ENCODE measurements at places on chromosomes 16 and 17.
A peak's percentile ranks its signal among the peaks of the same experiment; 100 is the strongest.

- DNase-seq, result no peak
These were observed 116.4 kb downstream of the HS3ST3A1 start for GRCh38 chr17:13485327-13485726.

DNA sequence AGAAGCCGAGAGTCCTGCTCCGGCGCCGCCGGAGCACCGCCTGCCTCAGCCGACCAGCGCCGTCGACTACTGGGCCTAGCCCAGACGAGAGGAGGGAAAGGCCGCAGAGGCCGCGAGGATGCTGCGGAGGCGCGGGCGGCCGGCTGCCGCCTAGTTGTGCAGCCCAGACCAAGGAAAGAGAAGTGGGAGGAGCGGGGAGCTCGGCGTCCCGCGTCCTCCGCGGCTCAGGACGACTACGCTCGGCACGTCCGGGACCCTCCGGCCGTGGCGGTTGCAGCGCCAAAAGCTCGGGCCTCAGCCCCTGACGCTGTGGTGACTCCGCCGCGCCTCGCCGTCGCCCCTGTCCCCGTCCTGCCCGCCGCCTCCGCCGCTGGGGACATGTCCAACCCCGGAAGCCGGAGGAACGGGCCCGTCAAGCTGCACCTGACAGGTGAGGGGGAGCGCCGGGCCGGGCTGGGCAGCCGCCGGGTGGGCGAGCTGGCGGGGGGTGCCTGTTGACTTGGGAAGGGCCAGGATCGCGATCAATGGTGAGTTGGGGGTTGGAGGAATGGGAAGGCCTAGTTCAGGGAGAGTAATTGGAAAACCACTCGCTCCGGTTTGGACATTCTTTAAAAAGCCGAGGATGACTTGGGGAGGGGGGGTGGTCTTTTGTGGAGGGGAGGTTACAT is 37.7 kb downstream of the RNF135 start:
- peak; percentile 78 for DNase-seq

- DNase-seq, result peak; percentile 97
These were observed 3.2 kb downstream of the CBX4 start for GRCh38 chr17:79835953-79836509.

GRCh38 chr17:61285526-61286320 is 113.9 kb upstream of the TBX2 start:
- DNase-seq, result peak; percentile 19

- no peak for DNase-seq
These were observed 264.1 kb downstream of the CBLN1 start for GRCh38 chr16:49017501-49017900.

GRCh38 chr16:57026778-57027062 is 37.4 kb downstream of the NLRC5 start:
- DNase-seq, result no peak

DNA sequence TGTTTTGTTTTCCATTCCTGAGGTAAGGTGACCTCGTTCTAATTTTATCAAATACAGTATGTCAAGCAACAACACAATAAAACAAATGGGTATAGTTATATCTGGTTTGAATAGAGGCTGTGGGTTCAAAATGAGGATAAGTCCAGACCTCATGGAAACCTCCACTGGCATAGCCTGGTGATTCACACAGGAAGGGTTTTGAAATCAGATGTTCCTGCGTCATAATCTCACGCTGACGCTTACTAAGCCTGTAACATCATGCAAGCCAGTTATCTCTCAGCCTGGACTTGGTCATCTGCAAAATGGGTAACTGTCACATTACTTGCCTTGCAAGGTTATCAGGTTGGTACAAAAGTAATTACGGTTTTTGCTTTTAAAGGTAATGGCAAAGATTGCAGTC is 1056.3 kb upstream of the EEF2KMT start:
- no peak for DNase-seq

GRCh38 chr16:67664871-67665270 is 1.7 kb downstream of the ENKD1 start:
- DNase-seq, result no peak

- peak; percentile 34 for DNase-seq
These were observed 1.3 kb downstream of the CAVIN1 start for GRCh38 chr17:42421507-42422338.

DNA sequence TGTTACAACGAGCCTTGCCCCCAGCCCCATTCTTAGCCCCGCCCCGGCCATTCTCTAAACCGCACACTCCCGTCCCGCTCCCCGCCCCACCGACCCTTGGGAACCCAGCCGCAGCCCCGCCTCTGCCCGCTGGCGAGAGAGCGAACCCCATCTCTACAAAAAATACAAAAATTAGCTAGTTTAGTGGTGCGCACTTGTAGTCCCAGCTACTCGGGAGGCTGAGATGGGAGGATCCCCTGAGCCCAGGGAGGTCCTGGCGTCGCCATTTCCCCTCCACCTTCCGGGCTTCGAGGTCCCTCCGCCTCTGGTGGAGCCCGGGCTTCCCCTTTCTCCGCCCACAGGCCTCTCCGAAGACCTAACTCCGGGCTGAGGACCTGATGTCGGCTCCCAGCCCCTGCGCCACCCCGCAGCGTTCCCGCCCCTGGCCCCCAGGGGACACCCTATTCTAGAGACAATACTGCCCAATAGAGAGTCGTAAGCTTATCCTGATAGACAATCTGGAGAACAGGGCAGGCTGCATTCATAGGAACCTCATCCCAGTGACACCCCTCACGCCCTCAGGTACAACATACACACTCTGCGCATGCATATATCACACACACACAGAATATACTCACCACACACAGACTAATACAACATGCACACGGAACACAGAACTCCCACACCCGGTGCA is 480 bp upstream of the PROCA1 start:
- DNase-seq, result peak; percentile 68

GRCh38 chr16:86372193-86372592 is 138.1 kb upstream of the FOXF1 start:
- no peak for DNase-seq

GRCh38 chr17:47076171-47076570 is 97.1 kb upstream of the RPRML start:
- no peak for DNase-seq

DNA sequence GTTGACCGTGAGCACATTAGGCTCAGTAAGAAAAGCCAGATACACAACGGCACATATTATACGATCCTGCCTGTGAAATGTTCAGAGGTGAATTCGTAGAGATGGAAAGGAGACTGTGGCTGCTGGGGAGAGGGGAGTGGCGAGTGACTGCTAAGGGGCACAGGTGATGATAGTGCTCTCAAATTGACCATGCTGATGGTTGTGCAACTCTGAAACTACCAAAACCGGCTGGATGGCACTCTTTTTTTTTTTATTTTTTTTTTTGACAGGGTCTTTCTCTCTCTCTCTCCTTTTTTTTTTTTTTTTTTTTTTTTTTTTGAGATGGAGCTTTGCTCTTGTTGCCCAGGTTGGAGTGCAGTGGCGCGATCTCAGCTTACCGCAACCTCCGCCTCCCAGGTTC is 8.1 kb upstream of the SEC14L5 start:
- no peak for DNase-seq

DNA sequence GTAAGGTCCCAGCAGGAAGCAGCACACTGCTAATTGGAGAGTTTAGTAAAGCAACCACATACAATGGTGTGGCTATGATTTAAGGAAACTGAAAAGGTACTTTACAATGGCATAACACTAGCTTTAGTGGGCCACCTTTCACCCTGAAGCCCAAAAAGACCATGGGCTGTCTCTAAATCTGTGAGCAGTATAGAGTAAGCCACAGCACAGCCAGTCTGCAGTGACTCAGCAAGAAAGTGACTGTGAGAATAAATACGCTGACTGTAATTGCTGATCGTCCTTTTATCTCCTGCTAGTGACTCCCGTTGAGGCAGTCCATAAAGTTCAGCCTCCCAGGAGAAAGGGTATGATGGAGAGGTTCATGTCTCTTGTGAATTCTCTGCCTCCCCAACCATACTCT is 679.8 kb upstream of the KIF2B start:
- DNase-seq, result no peak

GRCh38 chr17:35084987-35085386 is 21.5 kb upstream of the RFFL start:
- no peak for DNase-seq

GRCh38 chr16:74053826-74054225 is 242.8 kb upstream of the PSMD7 start:
- no peak for DNase-seq

DNA sequence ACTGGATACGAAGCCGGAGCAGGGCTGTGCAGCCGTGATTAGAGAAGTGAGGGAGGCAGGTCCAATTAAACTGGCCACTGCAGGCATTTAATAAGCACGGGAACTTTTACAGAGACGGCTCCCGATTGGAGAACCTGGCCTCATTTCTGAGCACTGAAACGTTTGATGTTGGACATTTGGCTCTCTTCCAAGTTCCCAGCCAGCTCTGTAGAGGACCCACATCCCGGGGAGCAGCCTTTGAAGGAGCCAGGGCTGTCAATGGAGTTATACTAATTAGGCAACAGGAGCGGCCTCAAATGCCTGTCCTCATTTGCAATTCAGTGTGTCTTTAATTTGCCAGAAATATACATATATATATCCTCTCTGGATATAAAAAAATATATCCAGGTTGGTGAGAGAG is 499.4 kb upstream of the C16orf82 start:
- no peak for DNase-seq

GRCh38 chr16:85309656-85310587 is 197.7 kb upstream of the CIBAR2 start:
- no peak for DNase-seq

DNA sequence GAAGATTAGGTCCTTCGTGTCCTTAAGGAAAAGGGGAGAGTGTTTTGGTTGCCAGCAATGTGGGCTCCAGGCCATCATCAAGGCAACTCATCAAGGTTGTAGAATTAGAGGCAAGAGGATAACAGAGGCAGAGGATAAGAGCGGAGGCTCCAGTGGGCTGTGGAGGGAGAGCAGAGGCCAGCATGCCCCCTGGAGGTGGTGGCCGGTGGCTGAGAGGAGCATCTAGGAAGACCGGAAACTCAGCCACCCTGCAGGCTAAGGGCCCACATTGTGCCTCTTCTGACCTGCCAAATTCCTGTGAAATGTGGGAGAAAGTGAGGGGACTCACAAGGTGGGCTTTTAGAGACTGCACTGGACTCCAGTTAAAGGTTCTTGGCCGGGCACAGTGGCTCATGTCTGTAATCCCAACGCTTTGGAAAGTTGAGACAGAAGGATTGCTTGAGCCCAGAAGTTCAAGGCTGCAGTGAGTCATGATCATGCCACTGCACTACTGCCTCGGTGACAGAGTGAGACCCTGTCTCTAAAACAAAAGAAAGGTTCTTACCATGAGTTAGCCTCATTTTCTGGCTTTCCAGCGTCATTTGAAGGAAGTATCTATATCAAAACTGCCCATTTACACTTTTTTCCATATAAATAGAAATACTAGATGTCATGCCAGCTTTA is 62.7 kb upstream of the ADORA2B start:
- DNase-seq, result peak; percentile 58

- no peak for DNase-seq
These were observed 65.8 kb downstream of the SNX11 start for GRCh38 chr17:48173191-48173984.

- no peak for DNase-seq
These were observed 49.0 kb upstream of the TAC4 start for GRCh38 chr17:49896860-49897259.

DNA sequence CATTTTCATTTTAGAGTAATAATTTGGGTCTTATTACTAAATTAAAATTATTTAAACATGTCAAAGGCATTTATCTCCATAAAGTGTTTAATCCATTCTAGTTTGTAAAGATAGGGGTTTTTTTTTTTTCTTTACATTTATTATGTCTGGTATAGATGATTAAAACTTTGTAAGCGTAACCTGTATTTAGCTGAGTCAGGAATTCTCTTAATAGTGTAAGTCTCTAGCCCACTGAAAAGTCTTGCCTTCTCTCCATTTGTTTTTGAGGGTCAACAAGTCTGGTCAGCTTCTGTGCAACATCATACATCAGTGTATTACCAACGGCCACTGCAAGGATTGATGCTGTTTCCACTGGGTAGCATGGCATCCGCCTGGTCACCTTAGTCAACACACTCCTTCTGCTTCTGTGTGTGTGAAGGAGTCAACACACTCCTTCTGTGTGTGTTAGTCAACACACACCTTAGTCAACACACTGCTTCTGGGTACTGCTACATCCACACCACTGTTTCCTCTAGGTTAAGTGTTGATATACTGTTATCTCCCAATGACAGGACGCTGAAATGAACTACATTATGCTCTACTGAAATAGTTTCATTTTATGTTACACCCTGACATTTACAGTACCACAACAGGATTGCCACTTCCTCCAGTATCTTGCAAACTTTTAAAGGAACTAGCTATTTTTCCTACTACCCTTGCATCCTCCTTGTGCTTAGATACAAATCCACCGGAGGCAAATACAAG is 37.3 kb upstream of the VWA3A start:
- DNase-seq, result no peak

DNA sequence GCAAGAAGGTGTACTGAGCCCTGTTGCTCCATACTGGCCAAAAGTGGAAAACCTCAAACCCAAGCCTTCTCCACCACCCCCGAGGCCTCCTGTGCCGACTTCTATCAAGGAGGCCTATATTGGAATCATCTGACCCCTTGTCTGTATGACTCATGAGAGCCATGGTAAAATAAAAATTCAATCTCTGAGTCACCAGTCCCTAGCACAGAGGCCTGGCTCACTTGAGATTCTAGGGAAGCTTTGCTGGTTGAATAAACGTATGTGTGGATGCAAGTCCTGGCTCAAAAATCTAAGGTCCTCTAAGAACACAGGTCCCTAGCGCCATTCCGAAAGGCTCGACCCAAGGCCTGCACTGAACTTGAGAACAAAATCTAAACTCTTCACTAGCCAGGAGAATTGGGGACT is 15.0 kb downstream of the NSMCE1 start:
- no peak for DNase-seq

DNA sequence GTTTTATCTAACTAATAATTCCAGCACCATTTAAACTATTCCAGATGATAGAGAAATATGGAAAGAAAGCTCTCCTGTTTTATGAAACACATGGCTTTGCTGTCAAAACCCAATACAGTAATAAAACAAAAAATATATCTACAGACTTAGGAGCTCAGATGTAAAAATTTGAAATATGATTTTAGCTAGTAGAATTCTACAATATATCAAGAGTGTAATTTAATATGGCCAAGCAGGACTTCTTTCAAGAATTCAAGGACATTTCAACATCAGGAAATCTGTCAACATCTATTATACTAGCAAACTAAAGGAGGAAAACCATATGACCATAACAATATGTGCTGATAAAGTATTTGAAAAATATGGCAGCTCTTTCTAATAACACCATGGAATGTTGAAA is 57.5 kb downstream of the CCDC182 start:
- no peak for DNase-seq

- DNase-seq, result no peak
These were observed 69.9 kb downstream of the FTO start for GRCh38 chr16:53773881-53774280.

DNA sequence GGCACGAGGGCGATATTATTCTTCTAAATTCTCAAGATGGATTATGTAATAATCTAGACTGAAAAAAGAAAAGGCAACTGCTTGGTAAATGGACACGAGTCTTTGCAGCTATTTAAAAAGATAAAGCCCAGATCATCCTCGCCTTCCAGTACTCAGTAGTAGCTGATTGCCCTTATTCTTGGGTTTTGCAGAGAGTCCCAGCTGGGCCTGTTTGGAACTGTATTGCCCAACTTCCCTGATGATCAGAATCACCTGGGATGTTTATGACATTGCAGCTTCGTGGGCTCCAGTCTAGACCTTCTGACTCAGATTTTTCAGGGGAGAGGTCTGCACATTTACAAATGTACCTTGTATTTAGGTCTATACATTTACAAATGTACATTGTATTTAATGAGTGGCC is 213.5 kb downstream of the RAB11FIP4 start:
- DNase-seq, result no peak

GRCh38 chr16:70658921-70659320 is 12.6 kb downstream of the IL34 start:
- DNase-seq, result no peak

Measured in WTC11 (cell line).